ENCODE measurements at places on chromosomes 5 and 9.

DNA sequence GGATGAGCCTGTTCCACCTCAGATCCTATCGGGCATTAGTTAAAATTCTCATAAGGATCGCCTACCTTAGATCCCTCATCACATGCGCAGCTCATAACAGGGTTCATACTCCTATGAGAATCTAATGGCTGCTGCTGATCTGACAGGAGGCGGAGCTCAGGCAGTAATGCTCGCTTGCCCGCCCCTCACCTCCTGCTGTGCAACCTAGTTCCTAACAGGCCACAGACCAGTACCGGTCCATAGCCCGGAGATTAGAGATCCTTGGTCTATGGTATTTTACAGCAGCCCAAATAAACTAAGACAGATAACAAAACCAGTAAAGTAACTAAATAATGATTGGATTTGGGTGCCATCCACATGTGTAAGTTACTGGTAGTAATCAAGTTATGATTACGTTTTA lies 17.5 kb downstream of the GOLPH3 start:
- peaks cover 6% of the 10 kb centered on the region for H3K4me1 ChIP-seq
- no peak for DNase-seq
- no peak overlapping the region for H3K4me3 ChIP-seq
- H3K36me3 ChIP-seq: peaks cover 12% of the 10 kb centered on the region
- H3K27ac ChIP-seq: no peak overlapping the region
- H3K27me3 ChIP-seq: no peaks in the 10 kb centered on the region

GRCh38 chr9:136255166-136255538 lies 9.5 kb upstream of the QSOX2 start:
- DNase-seq: no peak
- H3K36me3 ChIP-seq: no peaks in the 10 kb centered on the region
- H3K27me3 ChIP-seq: peaks cover 5% of the 10 kb centered on the region

DNA sequence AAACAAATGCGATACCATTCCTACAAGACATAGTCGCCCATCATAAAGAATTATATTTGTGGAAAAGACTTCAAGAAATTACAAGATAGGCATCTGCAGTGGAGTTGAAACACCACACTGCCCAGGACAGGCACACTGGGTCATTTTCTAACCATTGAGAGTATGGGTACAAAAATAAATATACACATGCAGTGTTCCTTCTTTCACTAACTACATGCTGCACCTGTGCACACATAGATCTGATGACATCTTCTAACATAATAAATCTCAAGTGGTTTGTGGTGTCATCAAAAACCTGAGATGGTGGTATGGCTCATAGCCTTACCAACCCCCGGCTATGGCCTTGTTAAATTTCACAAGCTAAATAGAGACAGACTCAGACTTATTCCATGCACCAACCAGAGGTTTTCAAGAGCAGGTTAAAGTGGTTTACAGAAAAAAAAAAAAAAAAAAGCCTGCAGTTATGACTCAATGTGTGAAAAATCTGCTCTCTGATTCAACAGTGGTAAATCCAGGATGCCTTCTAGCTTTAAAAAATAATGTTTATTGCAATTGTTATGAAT lies 12.4 kb upstream of the NFIB start:
- no peaks in the 10 kb centered on the region for H3K36me3 ChIP-seq
- DNase-seq: no peak
- no peak overlapping the region for H3K4me3 ChIP-seq
- peaks cover 10% of the 10 kb centered on the region for H3K4me1 ChIP-seq

- peaks cover 18% of the 10 kb centered on the region for H3K4me1 ChIP-seq
- no peaks in the 10 kb centered on the region for H3K27me3 ChIP-seq
- H3K36me3 ChIP-seq: no peaks in the 10 kb centered on the region
- no peak overlapping the region for H3K27ac ChIP-seq
- no peak for DNase-seq
Observed at GRCh38 chr9:125293134-125293533, 31.5 kb downstream of the GAPVD1 start.

GRCh38 chr5:18220631-18221030 lies 586.4 kb downstream of the TAF11L14 start:
- DNase-seq: no peak
- no peaks in the 10 kb centered on the region for H3K4me1 ChIP-seq
- no peak overlapping the region for H3K27ac ChIP-seq
- no peaks in the 10 kb centered on the region for H3K36me3 ChIP-seq

DNA sequence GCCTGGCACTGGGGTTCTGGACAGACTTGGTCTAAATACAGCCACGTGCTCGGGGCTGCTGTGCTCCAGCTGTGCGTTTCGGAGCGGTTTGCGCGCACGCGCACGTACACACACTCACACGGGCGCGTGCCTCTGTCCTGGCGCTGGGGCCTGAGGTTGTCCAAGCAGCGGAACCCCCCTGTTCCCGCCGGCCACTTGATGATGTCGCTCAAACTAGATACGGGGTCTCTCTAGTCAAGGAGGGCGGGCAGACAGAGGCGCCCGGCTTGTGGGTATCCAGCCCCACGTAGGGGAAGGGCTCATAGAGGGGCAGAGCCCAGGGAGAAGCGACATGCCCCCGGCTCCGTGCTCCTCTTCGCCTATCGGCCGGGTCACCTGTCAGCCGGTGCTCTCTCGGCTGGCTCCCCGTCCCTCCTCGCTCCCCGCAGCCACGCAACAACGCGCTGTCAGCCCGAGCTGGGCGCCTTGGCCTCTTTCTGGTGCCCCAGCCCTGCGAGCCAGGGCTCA lies 8.9 kb downstream of the NR2F1-AS1 start:
- no peak overlapping the region for H3K27ac ChIP-seq
- DNase-seq: no peak
- peak overlapping the region; percentile 66 for H3K4me3 ChIP-seq
- H3K36me3 ChIP-seq: no peaks in the 10 kb centered on the region
- H3K4me1 ChIP-seq: peaks cover 23% of the 10 kb centered on the region

DNA sequence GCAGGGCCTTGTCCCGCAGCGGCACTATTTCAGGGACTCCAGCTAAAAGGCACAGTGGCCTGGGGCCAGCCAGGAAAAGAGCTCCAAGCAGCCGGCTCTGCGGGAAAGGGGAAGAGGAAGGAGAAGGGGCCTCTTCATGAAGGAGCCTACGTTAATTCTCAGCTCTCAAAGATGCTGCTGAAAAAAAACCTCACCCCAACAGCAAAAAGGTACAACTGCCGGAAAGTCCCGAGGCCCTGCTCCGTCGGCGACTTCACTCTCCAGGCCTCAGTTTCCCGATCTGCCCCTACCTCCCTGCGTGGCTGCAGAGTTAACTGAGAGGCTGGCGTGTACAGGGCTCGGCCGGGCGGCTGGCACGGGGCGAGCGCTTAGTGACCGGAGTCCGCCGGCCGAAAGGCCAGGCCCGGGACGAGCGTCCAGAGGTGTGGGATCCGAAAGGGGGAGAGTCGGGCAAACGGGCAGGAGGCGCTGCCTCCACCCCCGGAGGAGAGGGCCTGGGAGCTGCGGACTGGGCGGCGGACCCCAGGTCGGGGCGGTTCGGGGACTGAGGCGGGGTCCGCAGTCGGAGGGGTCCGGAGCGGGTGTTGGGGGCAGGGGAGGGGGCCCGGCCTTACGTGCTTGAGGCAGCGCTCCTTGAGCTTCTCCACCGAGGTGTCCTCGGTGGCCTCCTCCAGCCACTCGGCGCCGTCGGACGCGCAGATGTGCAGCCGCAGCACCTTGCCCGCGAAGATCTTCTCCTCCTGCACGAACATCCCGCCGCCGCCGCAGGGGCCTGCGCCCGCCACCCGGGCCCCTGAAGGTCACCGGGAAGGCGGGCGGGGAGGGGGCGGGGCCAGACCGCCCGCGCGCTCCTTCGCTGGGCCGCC lies 529 bp downstream of the UBAC1 start:
- peaks cover 18% of the 10 kb centered on the region for H3K27me3 ChIP-seq
- H3K36me3 ChIP-seq: no peaks in the 10 kb centered on the region
- peak overlapping the region; percentile 86 for H3K4me3 ChIP-seq
- H3K4me1 ChIP-seq: peaks cover 7% of the 10 kb centered on the region
- peak; percentile 39 for DNase-seq

GRCh38 chr9:34084562-34084961 lies 35.9 kb upstream of the UBAP2 start:
- peaks cover 7% of the 10 kb centered on the region for H3K36me3 ChIP-seq
- DNase-seq: no peak
- peaks cover 6% of the 10 kb centered on the region for H3K4me1 ChIP-seq
- no peaks in the 10 kb centered on the region for H3K27me3 ChIP-seq
- peak overlapping the region; percentile 73 for H3K27ac ChIP-seq

GRCh38 chr5:150606476-150606875 lies 34.0 kb upstream of the SYNPO start:
- H3K27ac ChIP-seq: no peak overlapping the region
- H3K4me3 ChIP-seq: no peak overlapping the region
- no peaks in the 10 kb centered on the region for H3K36me3 ChIP-seq
- H3K4me1 ChIP-seq: peaks cover 10% of the 10 kb centered on the region
- DNase-seq: no peak
- no peaks in the 10 kb centered on the region for H3K27me3 ChIP-seq

DNA sequence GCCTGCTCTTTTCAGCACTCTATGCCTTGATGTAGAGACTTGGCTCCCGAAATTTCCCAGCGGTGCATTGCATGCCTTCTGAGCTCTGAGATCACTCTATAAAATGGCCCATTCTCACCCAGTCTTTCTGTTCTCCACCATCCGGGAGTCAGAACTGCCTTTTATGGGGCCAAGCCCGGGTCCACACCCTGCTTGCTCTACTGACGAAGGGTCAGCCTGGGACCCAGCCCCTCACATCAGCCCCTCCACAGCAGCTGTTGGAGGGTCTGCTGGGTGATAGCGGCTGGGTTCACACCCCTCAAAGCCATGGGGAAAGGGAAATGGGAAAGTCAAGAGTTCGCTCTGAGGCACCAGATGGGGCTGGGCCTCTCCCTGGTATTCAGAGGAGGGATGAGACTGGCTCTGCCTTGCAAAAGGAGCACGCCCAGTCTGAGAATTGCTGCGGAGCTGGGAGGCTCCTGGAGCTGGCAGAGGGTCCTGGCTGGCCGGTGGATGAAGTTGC lies 66.0 kb upstream of the ORM1 start:
- no peaks in the 10 kb centered on the region for H3K4me1 ChIP-seq
- H3K36me3 ChIP-seq: peaks cover 8% of the 10 kb centered on the region
- no peak for DNase-seq
- H3K27ac ChIP-seq: no peak overlapping the region
- no peak overlapping the region for H3K4me3 ChIP-seq
- no peaks in the 10 kb centered on the region for H3K27me3 ChIP-seq

DNA sequence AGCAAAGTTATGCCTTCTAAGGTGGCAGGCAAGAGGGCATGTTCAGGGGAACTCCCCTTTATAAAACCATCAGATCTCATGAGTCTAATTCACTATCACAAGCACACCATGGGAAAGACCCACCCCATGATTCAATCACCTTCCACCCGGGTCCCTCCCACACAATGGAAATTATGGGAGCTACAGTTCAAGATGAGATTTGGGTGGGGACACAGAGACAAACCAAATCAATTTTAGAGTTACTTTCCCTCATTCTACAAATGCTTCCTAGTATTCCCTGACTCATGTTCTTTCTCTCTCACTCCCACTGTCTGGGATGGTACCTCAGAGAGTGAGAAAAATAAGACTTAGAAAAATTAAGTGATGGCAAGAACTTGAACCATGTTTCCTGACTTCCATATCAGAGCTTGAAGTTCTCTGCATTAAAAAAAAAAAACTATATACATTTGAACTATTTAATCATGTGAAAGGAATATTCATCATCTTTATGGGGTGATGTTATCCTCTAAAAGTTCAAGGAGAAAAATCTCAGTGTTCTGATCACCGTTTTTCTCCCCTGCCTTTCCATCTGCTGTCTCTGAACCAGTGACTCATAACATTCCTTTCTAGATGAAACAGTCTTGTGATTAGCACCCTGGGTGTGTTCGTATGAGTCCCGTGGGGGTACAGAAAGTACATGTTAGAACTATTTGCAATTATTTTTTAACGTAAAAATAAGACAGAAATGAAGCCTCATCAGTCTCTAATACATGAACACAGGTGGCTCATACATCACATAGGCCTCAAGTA lies 282.9 kb downstream of the SLF1 start:
- peaks cover 11% of the 10 kb centered on the region for H3K27me3 ChIP-seq
- no peaks in the 10 kb centered on the region for H3K36me3 ChIP-seq
- H3K4me3 ChIP-seq: no peak overlapping the region
- H3K4me1 ChIP-seq: no peaks in the 10 kb centered on the region
- no peak overlapping the region for H3K27ac ChIP-seq

Measured in progenitor cell of endocrine pancreas (in vitro differentiated cells).